ENCODE measurements at places on chromosomes 5 and 9.

GRCh38 chr9:34501889-34502425 is 20.8 kb downstream of the ENHO start:
- DNase-seq = no peak

DNA sequence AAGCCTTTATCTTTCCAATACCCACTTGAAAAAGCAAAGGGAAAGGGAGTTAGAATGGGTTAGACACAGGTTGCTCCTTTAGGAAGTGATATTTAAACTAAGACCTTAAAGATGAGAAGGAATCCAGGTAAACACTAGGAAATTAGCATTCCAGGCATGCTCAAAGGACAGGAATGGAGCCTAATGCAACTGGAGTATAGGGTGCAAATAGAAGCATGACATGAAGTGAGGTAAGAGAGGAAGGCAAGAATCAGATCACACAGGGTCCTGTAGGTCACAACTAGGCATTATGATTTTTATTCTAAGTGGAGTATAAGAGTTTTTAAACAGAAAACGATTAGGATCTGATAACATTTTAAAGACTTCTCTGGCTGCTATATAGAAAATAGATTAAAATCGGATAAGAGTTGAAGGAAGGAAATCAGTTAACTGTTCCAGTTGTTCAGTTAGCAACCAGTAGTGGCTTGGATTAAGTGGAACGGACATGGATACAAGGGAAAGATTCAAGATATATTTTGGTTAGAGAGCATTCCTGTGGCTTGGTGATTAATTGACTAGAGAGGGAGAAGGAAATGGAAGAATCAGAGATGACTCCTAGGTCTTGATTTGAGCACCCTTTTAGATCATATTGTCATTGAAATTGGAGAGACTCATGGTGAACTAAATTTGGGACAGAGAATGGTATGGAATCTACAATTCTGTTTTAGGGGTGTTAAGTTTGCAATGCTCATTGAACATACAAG is 95.9 kb downstream of the FBXO4 start:
- DNase-seq = no peak

- DNase-seq = no peak
Measured at GRCh38 chr5:61827445-61827975, 478.5 kb upstream of the KIF2A start.

GRCh38 chr5:143119291-143119769 is 284.2 kb downstream of the NR3C1 start:
- no peak for DNase-seq

GRCh38 chr5:177957241-177957640 is 38.8 kb downstream of the PROP1 start:
- DNase-seq = no peak

GRCh38 chr5:148794275-148794674 is 32.1 kb upstream of the ADRB2 start:
- no peak for DNase-seq

- DNase-seq = no peak
Measured at GRCh38 chr9:109062543-109062942, 49.2 kb upstream of the CTNNAL1 start.

GRCh38 chr9:134940236-134941208 is 22.8 kb upstream of the FCN1 start:
- DNase-seq = no peak

DNA sequence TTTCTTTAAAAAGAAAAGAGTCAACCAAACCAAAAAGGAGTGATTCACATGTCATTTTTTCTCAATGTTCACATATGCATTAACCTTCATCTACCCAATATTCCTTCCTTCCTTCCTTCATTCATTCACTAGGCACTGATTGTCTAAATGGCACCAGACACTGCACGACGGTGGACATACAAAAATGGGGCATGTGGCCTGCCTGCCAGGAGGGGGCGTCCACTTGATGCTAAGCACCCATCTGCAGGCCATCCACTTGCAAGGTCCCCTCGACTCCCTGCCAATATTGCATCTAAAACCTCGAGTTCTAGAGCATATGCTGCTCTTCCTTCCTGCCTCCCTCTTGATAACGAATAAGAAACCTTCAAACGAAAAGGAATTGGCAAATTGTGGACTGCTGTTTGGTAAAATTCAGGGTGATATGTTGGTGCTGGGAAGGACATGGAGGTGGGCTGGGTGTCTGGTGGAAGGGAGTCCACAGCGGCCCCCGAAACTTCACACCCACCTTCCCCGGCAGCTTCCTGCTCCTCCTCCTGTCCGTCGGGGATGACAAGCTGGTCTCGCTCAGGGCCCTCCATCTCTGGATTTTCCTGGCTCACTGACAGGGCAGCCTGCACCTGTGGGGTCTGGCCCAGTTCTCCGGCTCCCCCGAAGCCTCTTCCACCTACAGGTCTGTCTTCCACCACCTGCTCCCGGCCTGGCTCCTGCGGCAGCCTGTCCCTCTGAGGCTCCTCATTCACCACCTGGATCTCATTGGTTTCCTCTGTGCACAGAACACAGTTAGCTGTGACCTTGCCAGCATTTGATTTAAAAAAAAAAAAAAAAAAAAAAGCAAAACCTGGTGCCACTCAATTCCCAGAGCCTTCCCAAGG is 64.3 kb downstream of the GOLM1 start:
- DNase-seq = no peak

GRCh38 chr9:127278372-127278771 is 13.8 kb downstream of the GARNL3 start:
- no peak for DNase-seq

DNA sequence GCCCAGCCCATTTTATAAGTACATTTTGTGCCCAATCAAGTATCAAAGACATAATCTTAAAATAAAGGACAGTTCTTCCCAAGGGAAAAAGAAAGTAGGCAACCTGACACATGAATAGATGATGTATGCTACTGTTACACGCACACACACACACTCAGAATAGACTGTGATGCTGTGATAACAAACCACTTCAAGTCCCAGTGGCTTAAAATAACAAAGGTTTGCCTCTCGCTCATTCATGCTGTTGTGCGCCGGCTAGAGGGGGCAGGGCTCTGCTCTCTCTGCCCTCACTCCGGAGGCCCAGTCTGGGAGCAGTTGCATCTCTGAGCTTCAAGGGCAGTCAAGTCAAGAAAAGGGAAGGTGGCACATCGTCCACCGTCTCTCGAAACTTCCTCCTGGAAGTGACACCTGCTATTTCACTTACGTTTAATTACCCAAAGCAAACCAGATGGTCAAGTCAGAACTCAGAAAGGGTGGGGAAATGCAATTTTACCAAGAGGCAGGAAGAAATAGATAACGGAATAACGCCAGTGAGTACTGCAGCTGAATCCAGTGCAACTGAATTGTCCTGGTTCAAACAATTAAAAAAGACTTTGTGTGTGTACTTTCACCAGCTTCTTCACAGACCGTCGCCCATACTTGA is 43.3 kb downstream of the ANKRD33B start:
- no peak for DNase-seq

GRCh38 chr9:5493679-5494511 is 16.4 kb upstream of the PDCD1LG2 start:
- DNase-seq = no peak

GRCh38 chr9:136722093-136722968 is 10.0 kb downstream of the DIPK1B start:
- no peak for DNase-seq

- DNase-seq = no peak
Measured at GRCh38 chr5:16574789-16575721, 41.7 kb downstream of the RETREG1 start.

DNA sequence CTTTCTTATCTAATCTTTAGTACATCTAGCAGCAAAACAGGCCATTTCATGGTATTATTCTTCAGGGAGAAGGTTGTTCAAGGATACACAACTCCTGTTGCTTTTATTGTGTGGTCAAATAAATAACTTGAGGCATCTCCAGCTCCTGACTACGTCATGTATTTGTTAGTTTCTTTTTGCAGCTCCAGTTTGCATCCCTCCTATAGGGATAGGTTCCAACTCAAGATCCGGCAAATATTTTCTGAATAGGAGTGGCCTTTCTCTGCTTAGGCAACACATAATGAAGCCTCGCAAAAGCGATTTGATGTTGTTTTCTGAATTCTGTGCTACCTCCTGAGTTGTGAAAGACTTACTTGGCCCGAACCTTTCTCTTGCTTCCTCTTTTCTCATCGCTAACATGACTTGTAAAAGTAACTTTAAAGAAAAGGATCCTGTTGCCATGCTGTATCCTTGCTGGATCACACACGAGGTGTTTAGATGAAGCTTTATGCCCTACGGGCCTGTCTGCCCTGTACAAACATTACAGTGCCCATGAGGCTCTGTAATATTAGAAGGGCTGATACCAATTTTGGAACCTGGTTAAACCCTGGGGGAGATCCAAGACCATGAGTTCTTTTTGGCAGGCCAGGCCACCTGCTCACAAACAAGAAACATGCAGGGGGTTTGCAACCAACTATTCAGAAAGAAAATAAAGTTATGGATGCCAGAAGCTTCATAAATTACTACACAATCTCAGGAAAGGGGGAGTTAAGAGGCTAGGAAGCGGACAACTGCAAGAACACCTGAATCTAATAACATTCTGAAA is 149.8 kb upstream of the FGF10 start:
- no peak for DNase-seq

DNA sequence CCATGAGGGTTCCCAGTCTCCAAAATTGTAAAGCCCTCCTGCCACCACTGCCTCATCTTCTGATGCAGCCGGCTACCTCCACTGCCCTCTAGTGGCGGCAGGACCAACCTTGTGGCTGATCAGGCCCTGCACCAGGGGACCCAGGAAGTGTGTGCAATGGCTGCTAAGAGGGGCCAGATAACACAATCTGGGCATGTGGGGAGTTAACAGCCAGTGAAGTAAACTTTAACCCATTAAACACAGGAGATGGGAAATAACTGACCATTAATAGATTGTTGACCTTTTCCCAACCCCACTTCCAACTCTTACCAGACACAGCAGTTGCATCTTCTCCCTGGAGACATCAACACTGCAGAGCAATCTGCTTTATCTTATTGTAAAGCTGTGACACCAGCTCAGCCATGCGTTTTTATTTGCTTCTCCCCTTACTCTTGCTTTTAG is 63.3 kb downstream of the FREM1 start:
- DNase-seq = peak; percentile 30

DNA sequence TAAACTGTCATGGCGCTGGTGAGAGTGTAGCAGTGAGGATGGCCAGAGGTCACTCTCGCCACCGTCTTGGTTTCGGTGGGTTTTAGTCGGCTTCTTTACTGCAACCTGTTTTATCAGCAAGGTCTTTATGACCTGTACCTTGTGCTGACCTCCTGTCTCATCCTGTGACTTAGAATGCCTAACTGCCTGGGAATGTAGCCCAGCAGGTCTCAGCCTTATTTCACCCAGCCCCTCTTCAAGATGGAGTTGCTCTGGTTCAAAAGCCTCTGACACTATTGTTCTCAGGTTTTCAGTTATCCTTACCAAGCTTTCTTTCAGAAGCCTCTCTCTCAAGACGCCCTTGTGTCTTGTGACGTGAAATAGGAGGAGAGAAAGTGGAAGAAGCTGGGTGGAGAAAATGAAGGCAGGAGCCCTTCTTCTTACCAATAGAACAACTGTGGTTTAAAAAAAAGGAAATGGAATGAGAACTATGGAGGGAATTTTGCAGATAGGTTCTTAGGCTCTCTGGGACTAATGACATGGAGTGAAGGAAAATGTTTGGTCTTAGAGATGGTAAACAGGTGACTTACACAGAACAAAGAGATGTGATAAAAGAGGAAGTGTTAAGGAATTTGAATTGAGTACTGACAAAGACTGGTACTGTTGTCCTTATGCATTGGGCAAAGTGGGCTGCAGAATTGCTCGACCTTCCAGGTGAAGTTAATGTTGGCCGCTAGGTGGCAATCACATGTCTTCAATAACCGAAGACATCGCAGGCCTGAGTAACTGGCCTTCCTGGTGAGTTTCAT is 133.3 kb upstream of the RAI14 start:
- DNase-seq = peak; percentile 28

GRCh38 chr5:31442058-31442745 is 89.7 kb downstream of the DROSHA start:
- no peak for DNase-seq

GRCh38 chr5:83844449-83845068 is 123.9 kb upstream of the HAPLN1 start:
- no peak for DNase-seq

DNA sequence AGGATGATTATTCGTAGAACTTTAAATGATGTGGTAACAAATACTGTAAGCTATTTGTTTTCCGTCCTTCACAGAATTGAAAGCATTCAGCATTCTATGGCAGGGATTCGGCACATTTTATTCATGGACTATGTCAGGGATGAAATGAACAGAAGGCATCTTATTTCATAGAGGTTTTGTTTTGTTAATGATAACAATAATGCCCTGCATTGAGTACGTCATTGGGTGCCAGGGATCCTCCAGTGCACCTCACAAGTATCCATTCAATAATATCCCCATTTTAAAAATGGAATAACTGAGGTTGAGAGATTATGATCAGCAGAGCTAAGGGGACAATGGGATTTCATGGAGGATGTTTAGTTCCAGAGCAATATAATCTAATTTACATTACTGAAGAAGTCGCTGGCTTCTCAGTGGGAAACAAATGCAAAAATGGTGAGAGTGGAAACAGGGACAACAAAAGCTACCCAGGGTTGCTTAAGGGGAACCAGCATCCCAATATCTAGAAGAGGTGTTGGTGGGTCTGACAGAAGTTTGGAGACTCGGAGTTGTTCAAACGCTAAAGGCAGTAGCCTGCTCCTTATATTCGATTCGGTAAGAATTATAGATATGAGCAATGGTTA is 985.7 kb upstream of the WWC1 start:
- no peak for DNase-seq

DNA sequence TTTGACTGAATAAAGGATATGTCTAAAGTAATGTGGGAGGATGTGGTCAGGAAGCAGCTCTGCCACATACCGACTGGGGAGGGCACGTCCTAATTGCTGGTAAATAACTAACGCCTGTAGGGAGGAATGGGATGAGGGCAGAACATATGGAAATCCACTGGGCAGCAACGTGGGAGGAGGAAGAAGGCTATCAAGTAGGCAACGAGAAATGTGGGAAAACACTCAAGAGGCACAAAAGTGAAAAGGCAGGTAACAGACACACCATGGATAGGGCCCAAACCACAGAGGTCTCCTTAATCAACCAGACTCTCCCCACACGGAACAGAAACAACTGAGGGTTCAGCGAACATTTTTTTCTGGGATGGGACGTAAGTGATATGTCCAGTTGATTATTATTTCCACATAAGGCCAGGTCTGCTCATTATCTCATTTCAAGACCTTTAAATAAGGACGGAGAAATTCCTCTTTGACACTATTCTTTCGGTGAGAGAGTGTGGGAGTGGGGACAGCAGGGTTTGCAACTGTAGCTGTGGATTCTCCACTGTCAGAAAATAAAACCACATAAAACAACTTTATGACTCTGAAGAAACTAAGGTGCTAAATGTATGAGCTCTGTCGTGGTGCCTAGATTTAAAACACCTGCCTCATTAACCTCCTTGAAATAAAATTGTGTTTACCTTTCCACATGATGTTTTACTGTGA is 17.0 kb downstream of the IARS1 start:
- DNase-seq = no peak

DNA sequence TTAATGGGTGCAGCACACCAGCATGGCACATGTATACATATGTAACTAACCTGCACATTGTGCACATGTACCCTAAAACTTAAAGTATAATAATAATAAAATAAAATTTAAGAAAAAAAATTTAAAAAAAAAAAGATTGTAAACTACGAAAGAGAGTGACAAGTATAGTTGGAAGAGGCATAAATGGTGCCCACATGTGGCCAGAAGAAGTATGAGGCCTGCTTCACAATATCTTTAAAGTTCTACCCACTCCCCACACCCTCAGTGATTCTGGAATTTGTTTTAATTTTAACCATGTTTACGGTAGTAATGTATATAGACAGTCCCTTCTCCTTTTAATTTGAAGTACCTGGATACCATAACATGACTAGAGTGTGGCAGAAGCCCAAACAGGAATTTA is 172.7 kb downstream of the CHSY3 start:
- no peak for DNase-seq

Data from stimulated activated CD8-positive, alpha-beta memory T cell treated with anti-CD3 and anti-CD28 coated beads, Interleukin-15, amount 100 ng/mL, for 48 hours (primary cell).